Fibroblast of skin of right quadriceps (primary cell): ENCODE measurements at places on chromosomes 7 and 10.

DNA sequence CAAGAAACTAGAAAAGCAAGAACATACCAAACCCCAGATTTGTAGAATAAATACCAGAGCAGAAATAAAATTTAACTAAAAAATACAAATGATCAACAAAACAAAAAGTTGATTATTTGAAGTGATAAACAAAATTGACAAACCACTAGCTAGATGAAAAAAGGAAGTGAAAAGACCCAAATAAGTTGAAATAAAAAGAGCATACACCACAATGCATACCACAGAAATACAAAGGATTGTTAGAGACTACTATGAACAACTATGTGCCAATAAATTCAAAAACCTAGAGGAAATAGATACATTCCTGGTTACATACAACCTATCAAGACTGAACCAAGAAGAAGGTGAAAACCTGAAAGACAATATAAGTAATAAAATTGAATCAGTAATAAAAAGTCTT lies 333.4 kb downstream of the SH2D4B start:
- DNase-seq = no peak

DNA sequence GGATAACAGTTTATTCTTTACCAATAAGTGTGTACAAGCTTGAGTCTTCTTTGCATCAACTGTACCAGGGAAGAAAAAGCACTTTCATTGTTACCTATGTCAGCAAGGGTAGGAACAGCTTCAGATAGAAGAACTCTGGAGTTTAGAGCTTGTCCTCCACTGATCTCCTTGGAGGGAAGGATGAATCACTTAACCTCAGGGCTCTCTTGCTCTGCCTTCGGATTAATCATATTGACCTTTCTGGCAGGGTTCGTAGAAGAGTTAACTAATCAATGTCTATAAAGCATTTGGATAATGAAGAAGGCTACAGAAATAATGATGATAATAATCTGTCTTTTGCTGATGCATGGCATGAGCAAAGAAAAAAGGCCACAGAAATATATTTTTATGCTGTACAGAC lies 339.5 kb upstream of the TPK1 start:
- no peak for DNase-seq

GRCh38 chr7:122402235-122402634 lies 97.7 kb upstream of the FEZF1 start:
- DNase-seq = no peak

DNA sequence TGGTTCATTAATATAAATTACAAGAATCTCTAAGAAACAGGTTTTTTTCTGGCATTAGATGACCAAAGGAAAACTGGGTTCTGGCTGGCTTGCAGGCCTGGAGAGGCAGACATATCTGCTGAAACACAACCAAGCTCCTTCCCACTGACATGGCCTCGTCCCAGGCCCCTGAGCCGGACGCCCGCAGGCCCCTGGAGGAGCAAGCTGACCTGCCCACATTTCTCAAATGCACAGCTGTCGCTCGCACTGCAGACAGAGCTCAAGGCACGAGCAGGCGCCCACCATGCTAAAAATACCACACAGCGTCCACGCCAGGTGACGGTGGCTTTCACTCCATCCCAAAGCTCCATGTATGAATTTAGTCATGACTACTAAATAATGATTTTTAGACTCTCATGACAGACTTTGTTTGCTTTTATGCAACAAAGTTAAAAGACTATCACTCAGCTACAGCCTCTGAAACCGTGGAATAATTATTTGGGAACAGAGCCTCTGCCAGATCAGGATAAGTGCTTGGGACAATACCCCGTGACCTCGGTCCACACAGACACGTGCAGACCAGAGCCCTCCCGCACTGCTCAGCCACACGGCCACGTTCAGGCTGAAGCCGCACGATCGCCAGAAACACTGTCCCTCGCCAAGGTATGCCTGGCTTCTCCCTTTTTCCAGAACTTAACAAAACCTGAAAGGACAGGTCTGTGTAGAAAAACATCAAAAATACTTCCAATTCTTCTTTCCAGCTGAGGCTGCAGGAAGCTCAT lies 71.1 kb downstream of the DIP2C start:
- DNase-seq = no peak

GRCh38 chr7:133207687-133208086 lies 45.2 kb upstream of the EXOC4 start:
- DNase-seq = no peak

DNA sequence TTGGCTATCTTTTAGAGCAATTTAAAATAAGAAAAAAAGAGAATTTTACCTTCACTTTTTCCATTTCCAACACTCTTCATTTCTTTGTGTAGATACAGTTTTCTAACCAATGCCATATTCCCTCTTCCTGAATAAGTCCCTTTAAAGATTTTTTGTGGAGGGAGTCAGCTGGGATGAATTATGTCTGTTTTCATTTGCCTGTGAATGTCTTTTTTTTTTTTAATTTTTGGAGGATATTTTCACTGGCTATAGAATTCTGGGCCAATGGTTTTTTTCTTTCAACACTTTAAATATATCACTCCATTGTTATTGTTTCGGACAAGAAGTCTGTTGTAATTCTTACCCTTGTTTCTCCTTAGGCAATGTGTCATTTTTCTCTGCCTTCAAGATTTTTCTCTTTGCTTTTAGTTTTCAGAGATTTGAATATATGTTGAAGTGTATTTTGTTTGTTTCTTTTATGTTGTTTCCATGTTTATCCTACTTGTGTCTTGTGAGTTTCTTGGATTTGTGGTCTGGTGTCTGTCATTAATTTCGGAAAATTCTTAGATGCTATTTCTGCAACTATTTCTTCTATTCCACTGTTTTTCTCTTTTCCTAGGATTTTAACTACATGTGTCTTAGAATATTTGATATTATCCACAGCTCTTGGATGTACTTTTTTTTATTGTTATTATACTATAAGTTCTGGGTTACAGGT lies 20.0 kb upstream of the CXCL12 start:
- DNase-seq = no peak

DNA sequence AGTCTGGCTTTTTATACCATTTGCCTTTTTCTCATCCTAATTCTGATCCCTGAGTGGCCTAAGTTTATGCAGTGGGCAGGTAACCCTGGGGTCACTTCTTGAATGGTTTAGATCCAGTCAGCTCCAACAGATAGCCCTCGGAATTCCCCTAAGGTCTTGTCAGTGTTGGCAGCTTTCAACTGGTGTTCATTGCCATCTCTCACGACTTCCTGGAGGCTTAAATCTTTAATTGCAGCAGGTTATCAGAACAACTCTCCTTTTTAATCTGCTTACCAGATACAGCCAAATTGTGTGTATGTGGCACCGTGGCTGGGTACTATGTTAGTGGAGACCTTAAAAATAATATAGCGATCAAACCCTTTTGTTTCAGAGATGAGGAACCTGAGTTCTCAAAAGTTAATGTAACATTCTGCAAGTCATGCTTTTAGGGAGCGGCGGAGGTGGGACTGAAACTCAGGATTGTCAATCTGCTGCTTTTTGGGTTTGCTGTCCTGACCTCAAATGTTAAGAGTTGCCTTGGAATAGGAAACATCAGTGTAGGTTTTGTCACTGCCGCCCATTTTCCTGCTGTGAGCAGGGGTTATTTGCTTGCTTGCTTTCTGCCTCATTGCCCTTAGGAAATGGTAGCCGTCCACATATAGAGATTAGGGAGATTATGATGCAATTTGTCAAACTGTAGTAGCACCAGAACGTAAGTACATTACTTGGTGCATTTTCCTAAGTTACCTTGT lies 818 bp downstream of the DLD start:
- no peak for DNase-seq

DNA sequence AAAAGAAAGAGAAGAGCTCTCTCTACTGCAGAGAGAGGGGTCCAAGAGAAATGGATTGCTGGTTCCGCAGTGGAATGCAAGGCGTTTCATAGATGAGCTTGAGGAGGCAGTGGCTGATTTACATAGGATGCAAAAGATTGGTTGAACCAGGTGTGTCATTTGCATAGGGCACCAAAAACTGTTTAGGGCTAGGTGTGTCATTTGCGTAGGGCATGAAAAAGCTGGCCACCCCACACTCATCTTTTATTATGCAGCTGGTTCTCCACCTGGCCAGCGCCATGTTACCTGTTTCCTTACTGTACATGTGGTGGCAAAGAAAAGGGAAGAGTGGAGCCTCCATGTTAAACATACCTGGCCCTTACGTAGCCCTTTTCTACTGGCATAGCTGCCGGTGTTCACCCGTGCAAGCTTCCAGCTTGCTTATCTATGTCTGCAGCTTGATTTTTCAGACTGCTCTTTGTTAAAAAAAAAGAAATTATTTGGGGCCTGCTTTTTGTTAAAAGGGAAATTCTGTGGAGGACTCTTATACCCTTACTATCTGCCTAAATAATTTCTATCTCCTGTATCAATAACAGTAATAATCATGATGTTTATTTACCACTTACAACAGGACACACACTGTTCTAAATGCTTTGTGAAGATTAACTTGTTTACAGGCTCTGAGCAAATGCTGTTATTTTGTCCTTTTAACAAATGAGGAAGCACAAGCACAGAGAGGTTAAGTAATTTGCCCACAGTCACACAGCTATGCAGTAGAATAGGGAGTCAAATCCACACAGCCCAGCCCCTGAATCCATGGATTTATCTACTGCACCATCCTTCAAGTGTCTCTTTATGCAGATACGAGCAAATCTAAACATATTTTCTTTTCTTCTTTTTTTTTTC lies 33.3 kb downstream of the CASP7 start:
- DNase-seq = no peak

DNA sequence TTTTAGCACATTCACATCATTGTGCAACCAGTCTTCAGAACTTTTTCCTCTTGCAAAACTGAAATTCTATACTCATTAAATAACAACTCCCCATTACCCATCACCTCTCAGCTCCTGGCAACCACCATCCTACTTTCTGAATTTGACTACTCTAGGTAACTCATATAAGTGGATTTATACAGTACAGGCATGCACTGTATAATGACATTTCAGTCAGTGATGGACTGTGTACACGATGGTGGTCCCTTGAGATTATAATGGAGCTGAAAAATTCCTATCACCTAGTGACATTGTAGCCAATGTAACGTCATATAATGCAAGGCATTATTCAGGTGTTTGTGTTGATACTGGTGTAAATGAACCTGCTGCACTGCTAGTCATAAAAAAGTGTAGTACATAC lies 60.1 kb downstream of the BTRC start:
- DNase-seq = no peak

DNA sequence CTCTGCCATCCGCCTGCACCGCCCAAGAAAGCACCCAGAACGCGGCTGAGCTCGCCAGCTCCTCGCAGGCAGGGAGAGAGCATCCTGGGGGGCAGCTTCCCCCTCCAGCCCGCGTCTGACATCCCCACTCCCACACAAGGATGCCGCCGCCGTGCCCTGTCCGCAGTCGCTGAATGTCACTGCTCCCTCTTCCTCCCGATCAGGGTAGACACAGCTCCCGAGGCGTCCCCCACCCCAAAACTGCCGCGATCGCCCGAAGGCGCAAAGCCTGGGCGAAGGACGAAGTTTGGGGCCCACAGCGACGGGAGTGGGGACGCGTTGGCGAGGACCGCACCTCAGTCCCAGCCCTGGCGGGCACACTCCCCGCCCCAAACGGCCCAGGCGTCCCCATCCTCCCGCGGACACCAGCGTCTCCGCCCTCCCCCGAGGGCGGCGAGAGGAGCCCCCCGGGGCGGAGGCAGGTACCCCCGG lies 1.5 kb upstream of the KAT6B start:
- peak; percentile 18 for DNase-seq

DNA sequence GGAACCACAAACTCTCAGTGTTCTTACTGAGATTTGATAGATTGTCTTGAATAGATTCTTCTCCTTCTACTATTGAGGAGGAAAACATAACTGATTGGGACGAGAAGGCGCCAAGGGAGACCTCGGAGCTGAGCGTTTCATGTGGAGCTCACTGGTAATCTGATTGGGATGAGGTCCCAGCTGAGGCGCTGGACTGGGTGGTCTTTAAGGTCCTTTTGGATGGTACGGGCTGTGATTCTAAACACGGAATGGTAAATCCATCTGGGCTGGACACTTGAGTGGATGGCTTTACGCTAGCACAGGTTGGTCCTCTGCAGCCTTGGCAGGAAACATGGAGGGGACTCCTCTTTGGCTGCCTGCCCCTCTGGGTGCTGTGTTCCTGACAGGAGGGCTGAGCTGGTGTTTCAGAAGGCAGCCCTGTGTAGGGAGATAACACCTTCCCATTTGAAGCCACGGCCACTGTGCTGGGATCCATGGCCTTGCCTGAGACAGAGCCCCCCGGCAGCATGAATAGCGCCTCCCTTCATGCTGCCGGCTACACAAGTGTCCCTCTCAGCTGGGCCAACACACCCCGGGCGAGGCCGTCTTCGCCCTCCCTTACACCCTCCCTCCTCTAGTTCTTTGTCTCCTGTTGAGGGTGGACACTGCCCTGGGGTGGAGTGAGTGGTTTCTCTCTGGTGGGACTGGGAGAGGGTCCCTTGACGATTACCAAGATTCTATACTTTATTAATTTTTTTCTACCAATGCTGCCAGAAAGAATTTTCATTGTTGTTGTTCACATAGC lies 203.2 kb upstream of the SHH start:
- DNase-seq = no peak

DNA sequence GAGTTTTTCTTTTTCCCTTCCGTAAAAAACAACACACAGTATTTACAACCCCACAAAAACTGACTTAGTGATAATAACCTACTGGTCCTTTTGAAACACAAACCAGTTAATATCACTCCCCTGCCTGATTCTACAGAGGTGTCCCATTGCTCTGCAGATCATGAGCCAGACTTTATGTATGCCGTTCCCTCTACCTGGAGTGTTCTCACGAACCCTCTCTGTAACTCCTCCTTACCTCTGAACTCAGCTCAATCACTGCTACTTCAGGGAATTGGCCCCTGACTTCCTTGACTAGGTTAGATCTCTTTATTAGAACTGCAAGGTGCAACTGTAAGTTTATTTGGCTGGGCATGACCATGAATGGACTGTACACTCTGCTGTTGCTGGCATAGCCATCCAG lies 1.6 kb upstream of the LGI1 start:
- no peak for DNase-seq

DNA sequence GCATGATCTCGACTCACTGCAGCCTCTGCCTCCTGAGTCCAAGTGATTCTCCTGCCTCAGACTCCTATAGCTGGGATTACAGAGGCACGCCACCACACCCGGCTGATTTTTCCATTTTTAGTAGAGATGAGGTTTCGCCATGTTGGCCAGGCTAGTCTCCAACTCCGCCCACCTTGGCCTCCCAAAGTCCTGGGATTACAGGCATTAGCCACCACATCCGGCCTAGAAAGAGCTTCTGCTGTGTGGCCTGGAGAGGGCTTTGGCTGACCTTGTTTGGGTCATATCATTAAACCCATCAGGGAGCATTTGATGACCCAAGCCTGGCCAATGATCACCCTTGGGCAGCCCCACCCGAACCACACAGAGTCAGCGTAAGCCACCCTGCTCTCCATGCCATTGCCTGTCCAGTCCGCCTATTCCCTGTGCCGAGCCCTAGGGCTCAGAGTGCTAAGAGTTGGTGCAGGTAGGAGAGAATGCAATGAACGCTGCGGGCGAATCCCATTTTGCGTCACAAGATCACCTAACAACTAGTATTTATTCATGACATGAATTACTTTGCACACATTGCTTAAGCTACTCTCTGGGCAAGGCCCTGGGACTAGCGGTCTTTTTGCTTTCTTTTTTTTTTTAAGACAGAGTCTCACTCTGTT lies 22.3 kb upstream of the GDI2 start:
- no peak for DNase-seq
